Left ventricle myocardium superior (tissue), 1 donor: ENCODE measurements at places on chromosomes 3 and 15. TPM values are rescaled to one million over a fixed set of nuclear protein-coding genes. Genes with fewer than 3 reads are reported as not detected.

Gene LDHAL6B
- total RNA-seq, result not detected

Gene RBM5
- total RNA-seq, result 73.8 TPM

Gene RASL12
- total RNA-seq, result 18.9 TPM

Gene LSAMP
- total RNA-seq, result 19.9 TPM

Gene SLC9A9
- total RNA-seq, result 5.6 TPM

Gene SRGAP3
- 6.4 TPM for total RNA-seq

Gene SLC6A1
- total RNA-seq, result 0.62 TPM

Gene CMTM8
- total RNA-seq, result 3.8 TPM

Gene NR2F2
- total RNA-seq, result 18.0 TPM

Gene MESP2
- total RNA-seq, result 0.20 TPM
